ENCODE measurements at places on chromosomes 12 and 14. TPM values are rescaled to one million over a fixed set of nuclear protein-coding genes. Genes with fewer than 3 reads are reported as not detected.

The GDF3 gene
- total RNA-seq = not detected

DNA sequence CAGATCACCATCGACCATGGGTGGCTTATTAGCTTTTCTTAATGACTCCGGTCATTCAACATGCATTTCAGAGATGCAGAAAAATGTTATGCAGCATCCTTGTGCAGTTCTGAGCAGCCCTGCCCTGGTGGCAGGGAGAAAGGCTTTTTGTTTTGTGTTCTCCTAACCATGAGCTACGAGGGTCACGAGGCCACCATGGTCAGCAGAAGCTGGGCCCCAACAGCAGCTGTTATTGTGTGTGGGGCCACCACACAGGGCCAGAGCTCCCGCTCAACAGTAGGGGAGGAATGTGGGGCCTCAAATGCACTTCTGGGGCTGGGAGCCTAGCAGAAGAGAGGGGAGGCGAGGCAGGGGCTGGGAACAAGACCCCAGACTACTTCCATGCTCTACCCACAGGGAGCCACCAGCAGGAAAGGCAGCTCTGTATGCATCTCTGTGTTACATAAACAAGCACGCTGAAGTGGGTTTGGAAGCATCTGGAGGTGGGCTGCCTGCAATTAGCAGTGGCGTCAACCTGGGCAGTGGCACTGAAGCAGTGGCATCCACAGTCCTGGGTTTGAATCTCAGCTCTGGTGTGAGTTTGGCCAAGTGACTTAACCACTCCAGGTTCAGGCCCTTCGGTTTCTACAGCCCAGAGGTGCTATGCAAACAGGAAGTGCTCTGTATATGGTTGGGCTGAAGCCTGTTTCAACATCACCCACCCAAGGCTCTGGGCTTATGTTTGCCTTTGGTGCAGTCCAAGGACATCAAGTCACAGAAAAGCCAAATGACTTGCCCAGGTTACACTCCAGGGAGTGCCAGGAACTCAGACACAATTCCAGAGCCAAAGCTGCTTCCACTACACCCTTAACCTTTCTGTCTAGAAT, 16.3 kb downstream of the GLTP start:
- no peak overlapping the region for H3K4me3 ChIP-seq
- H3K27me3 ChIP-seq = no peaks in the 10 kb centered on the region
- DNase-seq = no peak

DNA sequence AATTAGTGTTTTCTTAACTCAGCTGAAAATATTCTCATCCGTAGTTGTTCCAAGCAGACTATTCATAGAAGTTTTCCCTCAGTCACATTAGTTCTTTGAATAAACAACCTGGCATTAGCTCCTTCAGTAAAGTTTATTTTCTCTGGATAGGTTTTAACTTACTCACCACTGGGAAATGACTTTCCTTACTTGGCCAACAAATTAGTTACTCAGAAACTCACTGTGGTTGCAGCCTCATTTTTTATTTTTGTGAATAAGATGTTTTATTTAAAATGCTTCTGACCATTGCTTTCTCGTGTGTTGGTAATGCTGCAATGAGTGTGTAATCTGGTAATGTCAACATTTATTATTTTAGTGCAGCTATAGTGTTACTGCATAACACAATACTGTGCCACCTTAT, 74.9 kb downstream of the NOVA1 start:
- H3K4me1 ChIP-seq = no peaks in the 10 kb centered on the region
- no peaks in the 10 kb centered on the region for H3K36me3 ChIP-seq
- no peak overlapping the region for H3K27ac ChIP-seq
- no peak for DNase-seq

GRCh38 chr12:44976246-44976645, 74.7 kb downstream of the DBX2 start:
- H3K4me1 ChIP-seq = no peaks in the 10 kb centered on the region
- H3K27me3 ChIP-seq = no peaks in the 10 kb centered on the region
- H3K36me3 ChIP-seq = no peaks in the 10 kb centered on the region
- no peak overlapping the region for H3K4me3 ChIP-seq
- DNase-seq = no peak
- H3K27ac ChIP-seq = no peak overlapping the region

The OAS3 gene
- 39.8 TPM for total RNA-seq

Data from activated naive CD8-positive, alpha-beta T cell treated with anti-CD3 and anti-CD28 coated beads for 36 hours (primary cell).